ENCODE measurements at places on chromosomes 16 and 17. TPM values are rescaled to one million over a fixed set of nuclear protein-coding genes. Genes with fewer than 3 reads are reported as not detected.

Gene CLN3
- 13.6 TPM for total RNA-seq

Gene CCL5
- not detected for total RNA-seq

Gene KCNJ2
- 1.4 TPM for total RNA-seq

Gene TOX3
- total RNA-seq, result not detected

Gene WNT9B
- total RNA-seq, result not detected

Gene GPR142
- total RNA-seq, result not detected

Gene KRT26
- not detected for total RNA-seq

Gene MT4
- total RNA-seq, result not detected

Gene CHMP6
- 17.4 TPM for total RNA-seq

Gene EXOC3L1
- 0.98 TPM for total RNA-seq

Gene TOM1L1
- 3.8 TPM for total RNA-seq

Gene PRDM7
- not detected for total RNA-seq

Gene FBXL16
- total RNA-seq, result under 0.01 TPM

Gene MYH2
- not detected for total RNA-seq

Gene RPH3AL
- total RNA-seq, result 2.4 TPM

Gene MPV17L
- 1.1 TPM for total RNA-seq

Gene RTN4RL1
- total RNA-seq, result 0.90 TPM
